ENCODE measurements at places on chromosomes 5 and 9.

- no peak for DNase-seq
Measured at GRCh38 chr5:178212241-178213002, 8.1 kb downstream of the HNRNPAB start.

DNA sequence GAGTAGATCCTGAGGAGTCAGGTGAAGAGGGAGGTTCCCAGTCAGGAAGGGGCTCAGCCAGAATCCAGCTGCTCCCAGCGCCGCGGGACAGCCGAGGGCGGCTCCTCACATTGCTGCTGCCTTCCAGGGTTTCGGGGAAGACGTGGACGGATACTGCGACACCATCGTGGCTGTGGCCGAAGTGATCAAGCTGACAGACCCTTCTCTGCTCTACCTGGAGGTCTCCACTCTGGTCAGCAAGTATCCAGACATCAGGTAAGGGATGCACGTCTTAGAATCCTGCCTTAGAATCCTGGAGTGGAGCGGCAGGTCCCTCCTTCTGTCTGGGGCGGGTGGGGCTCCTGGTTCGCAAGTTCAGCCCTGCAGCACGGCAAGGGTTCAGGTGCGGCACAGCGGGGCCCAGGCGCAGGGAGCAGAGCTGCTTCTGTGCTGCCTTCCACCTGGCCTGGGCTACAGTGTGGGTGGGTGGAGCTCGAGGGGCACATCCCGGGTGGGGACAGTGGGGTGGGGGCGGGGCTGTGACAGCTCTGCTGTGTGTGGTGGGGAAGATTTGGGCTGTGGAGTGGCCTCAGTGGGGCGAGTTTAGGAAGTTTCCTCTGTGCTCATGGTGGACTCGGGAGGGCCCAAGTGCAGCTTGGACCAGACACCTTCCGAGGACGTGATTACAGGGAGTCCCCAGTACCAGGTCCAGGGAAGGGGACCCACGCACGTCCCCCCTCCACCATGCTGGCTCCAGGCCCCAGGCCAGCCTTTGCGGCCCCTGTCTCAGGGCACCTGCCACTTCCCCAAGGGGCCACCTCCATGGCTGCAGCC, 22.8 kb downstream of the EXOC3 start:
- DNase-seq, result no peak

DNA sequence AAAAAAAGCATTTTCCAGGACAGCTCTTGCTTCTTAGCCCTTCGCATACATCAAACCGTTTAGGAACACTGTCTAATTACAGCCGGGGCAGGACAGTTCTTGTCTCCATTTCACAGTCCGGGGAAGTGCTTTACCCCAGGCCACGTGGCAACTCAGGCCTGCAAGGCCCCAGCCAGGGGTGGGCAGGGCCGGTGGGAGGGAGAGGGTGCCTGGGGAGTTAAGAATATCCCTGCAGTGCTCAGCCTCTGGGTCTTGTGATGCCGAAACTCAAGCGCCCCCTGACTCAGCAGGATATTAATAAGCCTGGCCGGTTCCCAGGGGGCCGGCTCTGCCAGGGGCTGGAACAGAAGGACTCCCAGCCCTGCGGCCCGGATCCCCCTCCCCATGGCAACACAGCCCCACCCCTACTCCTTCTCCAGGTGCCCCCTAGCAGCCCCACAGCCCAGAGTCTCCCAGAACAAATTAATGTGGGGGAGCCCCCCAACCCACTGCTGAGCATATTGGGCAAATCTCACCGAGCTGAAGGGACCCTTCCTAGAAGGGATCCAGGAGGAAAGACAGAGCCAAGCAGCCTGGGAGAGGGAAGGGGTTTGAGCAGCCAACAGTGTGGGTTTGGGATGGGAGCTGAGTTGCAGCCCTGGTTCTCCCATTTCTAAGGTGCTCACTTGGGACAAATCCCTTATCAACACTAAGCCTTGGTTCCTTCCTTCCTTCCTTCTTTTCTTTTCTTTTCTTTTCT, 45.3 kb downstream of the PLPP7 start:
- no peak for DNase-seq

DNA sequence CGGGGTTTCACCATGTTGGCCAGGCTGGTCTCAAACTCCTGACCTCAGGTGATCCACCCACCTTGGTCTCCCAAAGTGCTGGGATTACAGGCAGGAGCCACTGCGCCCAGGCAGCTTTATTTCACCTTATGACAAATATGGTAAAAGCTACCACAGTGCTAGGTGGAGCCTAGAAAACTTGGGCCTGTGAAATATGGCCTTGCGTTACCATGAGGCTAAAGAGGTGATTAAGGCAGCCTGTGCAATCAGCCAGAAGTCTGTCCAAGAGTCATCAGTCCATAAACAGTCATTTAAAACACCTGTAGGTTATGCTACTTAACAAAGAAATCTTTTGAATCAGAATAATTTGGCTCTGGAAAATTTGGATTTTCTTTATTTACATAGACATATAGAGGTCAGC, 114.8 kb upstream of the ANKH start:
- DNase-seq, result no peak

DNA sequence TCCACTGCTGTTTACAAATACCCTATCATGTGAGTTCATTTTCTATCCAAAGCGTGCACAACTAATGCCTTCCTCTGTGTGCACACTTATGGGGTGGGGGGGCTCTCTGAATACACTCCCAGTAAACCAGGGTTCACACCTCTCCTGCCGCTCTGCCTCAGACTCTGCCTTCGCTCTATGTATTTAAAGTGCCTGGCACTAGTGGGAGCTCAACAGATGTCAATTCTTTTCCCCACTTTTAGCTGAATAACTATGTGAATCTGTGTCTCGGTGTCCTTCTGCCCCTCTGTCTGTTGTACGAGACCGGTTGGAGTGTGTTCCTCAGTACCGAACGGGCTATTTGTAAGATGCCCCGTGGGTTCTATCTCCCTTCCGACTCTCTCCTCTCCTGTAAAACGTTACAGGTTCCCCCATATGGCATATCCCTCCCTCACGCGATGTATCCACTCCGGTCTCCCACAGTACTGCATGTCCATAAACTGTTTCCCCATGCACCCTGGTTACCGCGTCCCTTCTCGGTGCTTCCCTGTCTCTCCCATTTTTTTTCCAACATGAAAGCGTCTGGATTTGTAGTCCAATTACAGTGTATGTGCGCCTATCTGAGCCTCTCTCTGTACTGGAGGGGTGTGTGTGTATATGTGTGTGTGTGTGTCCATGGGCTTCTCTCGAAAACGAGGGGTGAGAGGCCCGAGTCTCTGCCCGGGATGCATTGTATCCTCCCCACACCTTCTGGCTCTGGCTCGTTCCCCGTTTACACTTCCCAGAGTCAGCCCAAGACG, 1.6 kb downstream of the ELL2 start:
- no peak for DNase-seq

GRCh38 chr5:6774721-6775204, 61.5 kb downstream of the TENT4A start:
- no peak for DNase-seq

DNA sequence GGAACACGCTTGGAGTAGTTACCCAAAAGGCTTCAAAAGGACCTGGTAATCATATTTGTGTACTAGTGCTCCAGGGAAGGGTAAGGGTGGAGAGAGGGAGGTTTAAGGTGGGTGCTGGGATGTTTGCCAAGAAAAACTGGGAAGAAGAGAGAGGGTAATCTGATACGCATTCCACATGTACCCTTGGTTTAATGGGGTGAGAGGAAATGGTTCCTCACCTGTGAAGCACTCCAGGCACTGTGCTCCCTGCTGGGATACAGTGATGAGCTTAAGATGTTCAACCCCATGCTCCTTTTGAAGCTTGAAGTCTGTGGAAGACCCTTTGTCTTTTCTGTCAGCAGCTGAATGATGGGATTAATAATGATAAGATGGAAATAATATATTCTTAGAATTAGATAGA, 98.4 kb downstream of the COX7C start:
- no peak for DNase-seq

GRCh38 chr5:78992146-78992545, 7.0 kb upstream of the ARSB start:
- DNase-seq, result no peak

- no peak for DNase-seq
Measured at GRCh38 chr5:177528631-177529030, 11.9 kb upstream of the DDX41 start.

- no peak for DNase-seq
Measured at GRCh38 chr5:90477621-90478215, 3.1 kb downstream of the POLR3G start.

All from activated CD8-positive, alpha-beta memory T cell treated with anti-CD3 and anti-CD28 coated beads for 1 hour (primary cell).